NCI-H748 treated with DMSO at 0.1 percent for 48 hours (cell line): ENCODE measurements at places on chromosomes 5 and 9.

GRCh38 chr5:154228696-154229095 is 38.2 kb downstream of the GALNT10 start:
- DNase-seq: no peak

GRCh38 chr5:136374003-136374402 is 8.7 kb upstream of the TRPC7 start:
- no peak for DNase-seq

GRCh38 chr5:74647096-74647495 is 6.6 kb upstream of the ENC1 start:
- peak; percentile 94 for DNase-seq

DNA sequence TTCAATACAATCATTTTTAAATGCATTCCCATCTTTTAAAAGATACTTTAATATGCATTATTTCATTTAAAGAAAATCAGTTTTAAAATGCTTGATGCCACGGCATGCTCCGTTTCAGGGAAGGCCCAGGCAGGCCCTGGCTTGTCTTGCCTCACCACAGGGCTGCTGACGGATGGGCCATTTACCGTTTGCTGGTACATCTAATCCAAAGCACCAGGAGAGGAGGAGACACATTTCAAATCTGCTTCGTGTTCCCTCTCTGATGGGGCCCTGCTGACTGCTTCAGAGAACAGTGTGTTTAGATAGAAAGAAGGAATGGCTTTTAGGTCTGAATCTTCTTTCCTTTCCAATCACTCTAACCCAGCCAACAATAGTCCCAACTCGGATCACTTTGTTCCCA is 185.2 kb downstream of the DCP2 start:
- no peak for DNase-seq

DNA sequence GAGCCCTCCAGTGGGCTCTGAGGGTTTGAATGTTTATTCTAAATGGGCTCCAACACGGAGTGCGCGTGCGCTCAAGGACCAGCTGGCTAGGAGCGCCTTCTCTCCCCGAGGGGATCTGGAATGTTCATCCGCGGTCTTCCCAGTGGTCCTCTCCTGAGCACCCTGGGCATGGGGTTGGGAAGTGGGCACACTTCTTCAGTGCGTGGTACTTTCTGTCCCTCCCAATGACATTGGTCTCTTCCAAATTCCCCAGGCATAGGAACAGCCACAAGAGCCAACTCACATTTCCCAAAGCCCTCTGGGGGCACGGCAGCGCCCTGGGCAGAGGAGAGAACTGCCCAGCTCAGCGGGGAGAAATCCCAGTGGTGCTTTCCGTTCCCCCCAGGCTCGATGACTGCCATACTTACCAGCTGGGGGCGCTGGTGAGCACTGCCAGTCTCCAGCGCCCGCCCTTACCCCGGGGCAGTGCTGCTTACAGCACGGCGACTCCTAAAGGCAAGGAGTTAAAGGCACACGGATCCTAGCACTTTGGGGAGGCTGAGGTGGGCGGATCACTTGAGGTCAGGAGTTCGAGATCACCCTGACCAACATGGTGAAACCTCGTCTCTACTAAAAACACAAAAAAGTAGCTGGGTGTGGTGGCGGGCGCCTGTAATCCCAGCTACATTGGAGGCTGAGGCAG is 29.9 kb upstream of the OBP2B start:
- DNase-seq: no peak

- no peak for DNase-seq
These were observed 278.3 kb upstream of the RFX3 start for GRCh38 chr9:3804103-3804502.

GRCh38 chr5:179805070-179805528 is 1.6 kb downstream of the MGAT4B start:
- DNase-seq: no peak

GRCh38 chr9:113446323-113446740 is 17.2 kb upstream of the RGS3 start:
- peak; percentile 40 for DNase-seq

- DNase-seq: no peak
These were observed 320.4 kb upstream of the KLF4 start for GRCh38 chr9:107809871-107810460.

DNA sequence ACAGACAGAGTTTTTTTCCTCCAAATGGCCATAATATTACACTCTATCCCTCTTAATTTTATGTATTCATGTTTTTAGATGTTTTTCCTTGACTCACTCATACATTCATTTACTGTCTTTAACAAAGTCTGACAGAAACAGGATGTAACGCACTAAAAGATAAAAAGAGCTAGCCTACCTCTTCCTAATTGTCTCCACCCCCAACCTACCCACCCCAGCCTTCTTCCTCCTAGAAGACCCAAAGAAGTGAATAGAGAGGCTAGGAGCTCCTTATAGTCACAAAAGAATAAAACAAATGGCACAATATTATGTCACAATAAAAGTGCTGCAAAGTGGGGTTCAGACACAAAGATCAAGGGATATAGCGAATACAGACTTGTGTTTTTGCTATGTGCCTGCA is 719 bp downstream of the NOL8 start:
- no peak for DNase-seq

GRCh38 chr9:108478431-108479332 is 377.1 kb downstream of the ACTL7B start:
- no peak for DNase-seq

- DNase-seq: no peak
These were observed 26.2 kb upstream of the LMX1B start for GRCh38 chr9:126587187-126588185.

DNA sequence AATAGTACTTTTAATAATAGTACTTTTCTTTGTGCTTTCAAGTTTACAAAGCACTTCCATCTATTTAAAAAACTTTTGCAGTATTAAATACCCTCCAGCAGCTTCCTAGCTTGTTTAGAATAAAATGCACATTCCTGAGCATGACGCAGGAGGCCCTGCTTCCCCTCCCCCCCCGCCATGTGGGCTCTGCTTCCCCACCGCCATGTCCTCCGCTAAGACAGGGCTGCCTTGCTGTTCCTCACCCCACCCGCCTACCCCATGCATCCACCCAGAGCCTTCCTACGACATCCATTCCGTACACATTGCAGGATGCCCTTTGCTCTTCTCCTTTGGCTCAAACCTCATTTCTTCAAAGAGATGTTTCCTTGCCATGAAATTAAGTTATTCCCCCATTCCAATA is 205.9 kb upstream of the MSX2 start:
- DNase-seq: no peak
